Memory B cell (primary cell): ENCODE measurements at places on chromosomes 1 and 21.
A peak's percentile ranks its signal among the peaks of the same experiment; 100 is the strongest.

GRCh38 chr1:61337037-61337436 is 254.7 kb downstream of the NFIA start:
- no peaks in the 10 kb centered on the region for H3K36me3 ChIP-seq
- no peaks in the 10 kb centered on the region for H3K4me1 ChIP-seq
- DNase-seq = no peak
- H3K27ac ChIP-seq = no peak overlapping the region

GRCh38 chr1:181179279-181179986 is 90.9 kb downstream of the IER5 start:
- H3K4me3 ChIP-seq = no peak overlapping the region
- H3K27me3 ChIP-seq = peaks cover 13% of the 10 kb centered on the region
- no peaks in the 10 kb centered on the region for H3K36me3 ChIP-seq
- no peak for DNase-seq
- H3K4me1 ChIP-seq = no peaks in the 10 kb centered on the region

DNA sequence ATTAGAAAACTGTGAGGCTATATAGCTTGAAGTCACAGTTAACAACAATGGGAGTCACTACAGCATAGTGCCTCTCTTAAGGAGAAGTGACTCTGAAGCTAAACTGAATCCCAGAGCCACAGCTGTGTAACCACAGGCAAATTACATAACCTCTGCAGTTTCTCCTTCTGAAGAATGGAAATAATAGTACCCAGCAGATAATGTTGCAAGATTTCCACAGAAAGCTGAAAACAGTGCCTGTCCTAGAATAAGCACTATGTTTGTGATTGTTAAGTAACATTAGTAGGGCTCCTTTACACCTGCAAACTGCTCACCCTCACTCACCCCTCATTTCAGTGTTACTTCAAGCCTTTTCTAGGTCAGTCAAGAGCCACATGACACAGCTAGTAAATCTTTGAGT is 886.7 kb downstream of the PLA2G4A start:
- H3K4me3 ChIP-seq = no peak overlapping the region
- H3K27ac ChIP-seq = no peak overlapping the region
- no peak for DNase-seq
- no peaks in the 10 kb centered on the region for H3K4me1 ChIP-seq
- H3K36me3 ChIP-seq = no peaks in the 10 kb centered on the region

DNA sequence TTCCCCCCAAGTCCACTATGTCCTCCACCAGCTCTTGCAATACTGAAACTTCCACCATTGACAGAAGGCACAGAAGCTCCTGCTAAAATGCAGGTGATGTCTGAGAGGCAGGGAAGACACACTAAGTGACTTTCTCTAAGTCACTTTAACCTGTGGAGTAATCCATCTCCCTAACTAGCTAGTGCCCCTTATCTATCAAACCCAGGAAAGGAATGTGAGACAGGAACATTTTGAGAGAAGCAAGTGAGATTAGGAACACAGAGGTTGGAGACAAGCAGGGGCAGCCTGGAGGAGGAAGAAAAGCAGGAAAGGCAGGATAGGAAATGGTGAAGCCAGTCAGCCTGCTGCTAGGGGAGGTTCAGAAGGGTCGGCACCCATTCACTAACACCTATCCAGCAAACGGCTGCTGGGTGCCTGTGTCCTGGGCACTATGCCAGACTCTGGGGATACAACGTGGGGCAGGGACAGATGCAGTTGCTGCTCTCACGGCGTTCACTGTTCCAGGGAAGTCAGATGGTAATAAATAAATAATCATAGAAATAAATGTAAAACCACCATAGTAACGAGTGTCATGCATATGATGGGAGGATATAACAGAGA is 7.0 kb downstream of the GPA33 start:
- no peak overlapping the region for H3K27ac ChIP-seq
- H3K27me3 ChIP-seq = peaks cover 19% of the 10 kb centered on the region
- H3K4me1 ChIP-seq = no peaks in the 10 kb centered on the region
- no peak overlapping the region for H3K4me3 ChIP-seq
- no peak for DNase-seq

GRCh38 chr1:29677028-29678024 is 441.0 kb downstream of the PTPRU start:
- H3K4me1 ChIP-seq = no peaks in the 10 kb centered on the region
- H3K4me3 ChIP-seq = no peak overlapping the region
- no peak overlapping the region for H3K27ac ChIP-seq
- H3K27me3 ChIP-seq = no peaks in the 10 kb centered on the region
- no peak for DNase-seq

DNA sequence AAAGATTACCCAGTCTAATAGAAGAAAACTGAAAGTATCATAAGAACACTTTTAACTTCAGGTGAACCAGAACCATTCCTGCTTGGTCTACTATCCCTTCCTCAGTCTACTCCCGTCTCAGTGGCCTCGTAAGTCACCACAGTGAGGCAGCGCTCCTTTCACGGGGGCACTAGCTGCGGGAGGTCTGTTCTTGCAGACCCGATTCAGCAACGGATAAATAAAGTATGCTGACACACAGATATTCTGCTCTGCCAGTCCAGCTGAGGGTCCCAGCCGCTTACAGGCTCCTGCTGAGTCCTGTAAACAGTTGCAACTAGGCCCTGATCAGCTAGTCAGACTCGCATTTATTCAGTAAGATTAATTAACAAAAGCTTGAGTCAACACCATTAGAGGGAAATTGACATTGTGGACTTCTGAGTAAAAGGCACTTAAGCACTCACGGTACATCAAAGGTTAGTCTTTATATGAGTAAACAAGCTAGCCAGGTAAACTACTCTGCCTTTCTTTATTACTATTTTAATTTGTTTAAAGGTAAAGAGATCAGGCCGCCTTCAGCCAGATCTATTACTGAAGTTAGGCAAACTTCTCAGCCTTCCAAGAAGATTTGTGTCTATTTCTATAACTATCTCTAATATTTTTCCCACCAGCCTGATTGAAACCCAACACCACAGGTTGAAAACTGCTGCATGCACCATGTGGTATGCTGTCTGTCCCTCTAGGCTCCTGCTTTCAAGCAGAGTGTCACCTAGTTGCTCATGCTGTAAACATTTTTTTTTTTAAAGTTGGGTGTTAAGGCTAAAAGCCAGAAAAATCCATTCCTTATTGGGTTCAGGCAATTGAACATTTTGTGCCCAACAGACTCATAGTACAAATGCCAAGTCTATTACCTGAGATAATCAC is 87.7 kb downstream of the INTS7 start:
- H3K36me3 ChIP-seq = peaks cover 8% of the 10 kb centered on the region
- H3K4me1 ChIP-seq = no peaks in the 10 kb centered on the region
- H3K4me3 ChIP-seq = no peak overlapping the region
- no peak overlapping the region for H3K27ac ChIP-seq
- DNase-seq = no peak

GRCh38 chr1:39462074-39462473 is 29.4 kb upstream of the BMP8A start:
- no peak overlapping the region for H3K4me3 ChIP-seq
- H3K27ac ChIP-seq = no peak overlapping the region
- peaks cover 45% of the 10 kb centered on the region for H3K36me3 ChIP-seq

DNA sequence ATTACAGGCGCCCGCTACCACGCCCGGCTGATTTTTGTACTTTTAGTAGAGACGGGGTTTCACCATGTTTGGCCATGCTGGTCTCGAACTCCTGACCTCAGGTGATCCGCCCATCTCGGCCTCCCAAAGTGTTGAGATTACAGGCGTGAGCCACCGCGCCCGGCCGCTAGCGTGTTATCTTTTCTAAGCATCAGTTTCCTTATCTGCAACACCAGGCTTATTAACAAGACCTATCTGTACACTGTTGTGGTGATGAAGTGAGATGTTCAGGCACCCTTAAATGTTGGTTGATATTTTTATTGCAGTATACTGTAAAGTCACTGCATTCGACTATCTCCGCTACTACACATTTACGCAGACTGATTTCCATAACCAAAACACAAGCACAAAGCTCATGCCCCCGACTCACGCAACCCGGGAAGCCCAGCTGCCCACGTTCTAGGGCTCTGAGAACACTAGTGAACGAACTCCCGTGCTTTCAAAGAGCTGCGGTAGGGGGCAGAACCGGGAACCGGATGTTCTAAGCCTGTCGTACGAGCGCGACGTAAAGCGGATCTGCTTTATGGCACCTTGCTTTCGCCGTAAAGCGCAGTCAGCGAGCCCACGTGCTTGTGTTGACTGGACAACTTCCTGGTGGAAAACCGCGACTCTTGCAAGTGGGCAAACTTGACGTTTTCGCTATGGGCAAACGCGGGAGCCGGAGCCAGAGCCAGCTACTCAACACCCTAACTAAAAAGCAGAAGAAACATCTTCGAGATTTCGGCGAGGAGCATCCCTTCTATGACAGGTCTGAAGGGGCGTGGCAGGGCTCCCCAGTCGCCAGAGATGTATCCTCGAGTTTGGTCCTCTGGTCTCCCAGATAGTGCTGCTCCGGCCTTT is at the start of gene UTP25:
Gene UTP25 (plus strand): TSS at position 589 of the 879 bp plus-strand sequence. CDS start 92 bp downstream, at position 681.
- H3K36me3 ChIP-seq = peaks cover 11% of the 10 kb centered on the region
- peak within 1 kb of the TSS; percentile 91 for H3K27ac ChIP-seq
- H3K27me3 ChIP-seq = peaks cover 4% of the 10 kb centered on the region
- peaks cover 18% of the 10 kb centered on the region for H3K4me1 ChIP-seq
- H3K4me3 ChIP-seq = peak within 1 kb of the TSS; percentile 95
- DNase-seq = peak; percentile 97

DNA sequence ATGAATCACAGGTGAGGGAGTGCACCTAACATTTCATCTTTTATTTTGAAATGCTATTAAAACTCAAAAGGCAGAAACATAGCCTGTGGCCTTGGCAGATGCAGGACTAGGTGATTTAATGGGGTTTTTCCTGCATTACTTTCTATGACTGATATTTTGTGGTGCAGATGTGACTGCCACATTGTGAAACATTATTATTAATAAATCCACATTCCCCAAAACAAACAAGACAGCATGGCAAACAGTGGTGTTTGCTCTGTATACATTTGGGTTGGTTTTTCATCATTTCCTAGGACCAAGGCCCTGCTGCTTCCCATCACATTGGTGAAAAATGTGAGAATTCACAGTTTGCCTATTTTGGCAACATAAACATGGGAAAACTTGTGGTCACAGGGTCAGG is 247.6 kb upstream of the SGIP1 start:
- H3K27ac ChIP-seq = no peak overlapping the region
- peaks cover 35% of the 10 kb centered on the region for H3K4me1 ChIP-seq
- DNase-seq = no peak
- H3K27me3 ChIP-seq = no peaks in the 10 kb centered on the region
- H3K4me3 ChIP-seq = no peak overlapping the region
- H3K36me3 ChIP-seq = no peaks in the 10 kb centered on the region

- no peak overlapping the region for H3K27ac ChIP-seq
- H3K36me3 ChIP-seq = no peaks in the 10 kb centered on the region
- H3K4me3 ChIP-seq = no peak overlapping the region
- H3K27me3 ChIP-seq = peaks cover 20% of the 10 kb centered on the region
Measured at GRCh38 chr1:44084998-44085675, 33.5 kb upstream of the KLF17 start.

- H3K4me1 ChIP-seq = peaks cover 22% of the 10 kb centered on the region
- H3K36me3 ChIP-seq = no peaks in the 10 kb centered on the region
- peaks cover 5% of the 10 kb centered on the region for H3K27me3 ChIP-seq
Measured at GRCh38 chr1:154842635-154843034, 27.4 kb downstream of the KCNN3 start.

GRCh38 chr21:44510508-44511218 is 29.3 kb downstream of the KRTAP10-1 start:
- H3K36me3 ChIP-seq = no peaks in the 10 kb centered on the region
- H3K4me1 ChIP-seq = peaks cover 3% of the 10 kb centered on the region
- peaks cover 8% of the 10 kb centered on the region for H3K27me3 ChIP-seq
- H3K4me3 ChIP-seq = no peak overlapping the region
- H3K27ac ChIP-seq = no peak overlapping the region

GRCh38 chr1:240387051-240387450 is 224.9 kb downstream of the GREM2 start:
- no peaks in the 10 kb centered on the region for H3K4me1 ChIP-seq
- no peak for DNase-seq
- H3K36me3 ChIP-seq = no peaks in the 10 kb centered on the region
- no peak overlapping the region for H3K27ac ChIP-seq

GRCh38 chr1:94757931-94758330 is 62.2 kb upstream of the SLC44A3 start:
- H3K36me3 ChIP-seq = peaks cover 4% of the 10 kb centered on the region
- peaks cover 11% of the 10 kb centered on the region for H3K27me3 ChIP-seq
- H3K27ac ChIP-seq = no peak overlapping the region
- no peak overlapping the region for H3K4me3 ChIP-seq

DNA sequence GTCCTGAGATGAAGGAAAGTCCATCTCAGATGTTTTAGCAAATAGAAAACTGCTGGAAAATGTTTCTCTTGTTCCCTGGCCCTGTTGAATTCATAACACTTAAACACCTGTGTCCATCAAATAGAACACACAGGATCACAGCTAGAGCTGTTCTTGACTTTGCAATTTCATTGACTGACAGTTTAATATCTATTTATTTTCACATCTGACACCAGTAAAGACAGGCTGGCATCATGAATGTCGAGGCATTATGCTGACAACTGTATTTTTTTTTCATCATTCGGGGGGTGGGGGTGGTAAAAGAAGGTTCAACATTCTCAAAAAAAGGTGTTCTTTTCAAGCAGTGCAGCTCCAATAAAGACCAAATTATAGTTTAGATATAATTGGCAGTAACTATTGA is 591.2 kb upstream of the PTBP2 start:
- no peaks in the 10 kb centered on the region for H3K4me1 ChIP-seq
- H3K4me3 ChIP-seq = no peak overlapping the region
- H3K27me3 ChIP-seq = no peaks in the 10 kb centered on the region
- DNase-seq = no peak
- no peak overlapping the region for H3K27ac ChIP-seq

DNA sequence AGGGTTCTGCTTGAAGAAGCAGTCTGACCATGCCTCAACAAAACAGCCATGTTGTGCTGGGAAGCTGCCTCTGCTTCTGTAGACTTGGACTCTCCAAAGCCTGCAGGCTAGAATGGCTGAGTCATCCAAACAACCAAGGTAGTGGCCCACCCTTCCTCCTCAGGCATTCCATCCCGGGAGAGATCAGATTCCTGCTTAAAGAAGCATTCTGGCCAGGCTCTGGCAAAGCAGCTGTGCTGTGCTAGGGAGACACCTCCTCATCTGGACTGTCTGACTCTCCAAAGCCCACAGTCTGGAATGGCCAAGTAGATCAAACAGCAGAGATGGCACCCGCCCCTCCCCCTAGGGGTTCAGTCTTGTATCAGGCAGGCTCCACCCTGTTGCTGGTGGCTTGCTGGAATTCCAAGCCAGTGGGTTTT is 38.3 kb upstream of the F3 start:
- H3K27me3 ChIP-seq = peaks cover 8% of the 10 kb centered on the region
- peaks cover 2% of the 10 kb centered on the region for H3K36me3 ChIP-seq
- H3K27ac ChIP-seq = no peak overlapping the region
- DNase-seq = no peak

- peaks cover 9% of the 10 kb centered on the region for H3K4me1 ChIP-seq
- peak overlapping the region; percentile 80 for H3K27ac ChIP-seq
- no peak overlapping the region for H3K4me3 ChIP-seq
Measured at GRCh38 chr1:86938855-86939254, 24.4 kb downstream of the HS2ST1 start.

GRCh38 chr21:25582164-25582790 is 25.0 kb downstream of the MRPL39 start:
- peak overlapping the region; percentile 83 for H3K27ac ChIP-seq
- H3K27me3 ChIP-seq = no peaks in the 10 kb centered on the region

- H3K36me3 ChIP-seq = no peaks in the 10 kb centered on the region
- H3K4me1 ChIP-seq = peaks cover 9% of the 10 kb centered on the region
- no peak overlapping the region for H3K27ac ChIP-seq
- DNase-seq = no peak
Measured at GRCh38 chr1:32898056-32898455, 3.1 kb downstream of the TMEM54 start.

- H3K4me1 ChIP-seq = no peaks in the 10 kb centered on the region
- H3K36me3 ChIP-seq = no peaks in the 10 kb centered on the region
- no peak for DNase-seq
- no peak overlapping the region for H3K27ac ChIP-seq
- H3K4me3 ChIP-seq = no peak overlapping the region
Measured at GRCh38 chr1:18732686-18733085, 102.0 kb downstream of the PAX7 start.
